ENCODE measurements at places on chromosomes 1 and 21. TPM values are rescaled to one million over a fixed set of nuclear protein-coding genes. Genes with fewer than 3 reads are reported as not detected.

GRCh38 chr1:154459080-154459479, 42.9 kb upstream of the TDRD10 start:
- no peak overlapping the region for H3K27ac ChIP-seq
- H3K4me3 ChIP-seq, result no peak overlapping the region
- H3K36me3 ChIP-seq, result no peaks in the 10 kb centered on the region
- peaks cover 8% of the 10 kb centered on the region for H3K4me1 ChIP-seq

DNA sequence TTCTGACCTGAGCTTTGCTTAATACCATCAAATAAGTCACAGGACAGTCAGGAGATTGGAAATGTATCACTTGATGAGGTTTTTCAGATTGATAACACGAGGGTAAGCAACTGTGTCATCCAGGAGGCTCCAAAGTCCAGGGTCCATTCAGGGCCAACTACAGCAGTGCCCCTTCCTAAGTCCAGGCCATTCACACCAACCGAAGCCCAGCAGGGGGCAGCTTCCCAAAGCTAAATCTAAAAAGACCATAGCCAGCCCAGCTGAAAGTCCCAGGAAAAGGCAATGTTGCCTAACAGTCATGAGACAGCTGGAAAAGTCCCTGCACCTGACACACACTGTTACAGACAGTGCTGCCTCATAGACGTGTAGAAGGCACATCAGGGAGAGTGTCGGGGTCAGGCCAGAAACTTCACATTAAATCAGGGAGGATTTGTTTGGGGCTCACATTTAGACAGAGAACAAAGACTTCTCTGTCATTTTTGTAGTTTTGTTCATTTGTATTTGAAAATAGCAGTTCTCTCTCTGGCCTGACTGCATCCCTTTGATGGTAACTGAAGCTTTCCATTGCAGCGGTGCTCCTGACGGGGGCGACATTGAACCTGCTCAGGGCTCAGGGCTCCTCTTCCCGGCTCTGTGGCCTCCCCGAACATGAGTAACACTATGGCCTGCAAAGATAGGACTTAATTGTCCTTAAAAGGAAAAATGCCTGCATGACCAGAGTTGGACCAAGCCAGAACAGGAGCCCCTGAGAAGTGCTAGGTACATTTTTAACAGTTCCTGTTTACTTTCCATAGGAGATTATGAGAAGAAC, 200.4 kb downstream of the NRIP1 start:
- peak; percentile 67 for DNase-seq
- H3K4me3 ChIP-seq, result no peak overlapping the region
- H3K27me3 ChIP-seq, result no peaks in the 10 kb centered on the region

DNA sequence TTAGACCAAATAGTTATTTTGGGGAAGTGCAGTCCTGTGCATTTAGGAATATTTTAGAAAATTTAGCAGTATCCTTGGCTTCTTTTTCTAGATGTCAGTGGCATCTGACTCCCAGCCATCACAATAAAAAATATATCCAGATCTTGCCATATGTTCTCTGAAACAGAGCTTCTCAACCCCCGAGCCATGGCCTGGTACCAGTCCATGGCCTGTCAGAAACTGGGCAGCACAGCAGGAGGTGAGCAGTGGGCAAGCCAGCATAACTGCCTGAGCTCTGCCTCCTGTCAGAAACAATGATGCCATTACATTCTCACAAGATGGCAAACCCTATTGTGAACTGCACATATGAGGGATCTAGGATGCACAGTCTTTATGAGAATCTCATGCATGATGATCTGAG, 480.0 kb downstream of the LRRIQ3 start:
- no peak for DNase-seq
- H3K27me3 ChIP-seq, result no peaks in the 10 kb centered on the region
- H3K4me1 ChIP-seq, result no peaks in the 10 kb centered on the region
- H3K36me3 ChIP-seq, result no peaks in the 10 kb centered on the region
- no peak overlapping the region for H3K4me3 ChIP-seq
- no peak overlapping the region for H3K27ac ChIP-seq

The LCE6A gene
- total RNA-seq, result not detected

DNA sequence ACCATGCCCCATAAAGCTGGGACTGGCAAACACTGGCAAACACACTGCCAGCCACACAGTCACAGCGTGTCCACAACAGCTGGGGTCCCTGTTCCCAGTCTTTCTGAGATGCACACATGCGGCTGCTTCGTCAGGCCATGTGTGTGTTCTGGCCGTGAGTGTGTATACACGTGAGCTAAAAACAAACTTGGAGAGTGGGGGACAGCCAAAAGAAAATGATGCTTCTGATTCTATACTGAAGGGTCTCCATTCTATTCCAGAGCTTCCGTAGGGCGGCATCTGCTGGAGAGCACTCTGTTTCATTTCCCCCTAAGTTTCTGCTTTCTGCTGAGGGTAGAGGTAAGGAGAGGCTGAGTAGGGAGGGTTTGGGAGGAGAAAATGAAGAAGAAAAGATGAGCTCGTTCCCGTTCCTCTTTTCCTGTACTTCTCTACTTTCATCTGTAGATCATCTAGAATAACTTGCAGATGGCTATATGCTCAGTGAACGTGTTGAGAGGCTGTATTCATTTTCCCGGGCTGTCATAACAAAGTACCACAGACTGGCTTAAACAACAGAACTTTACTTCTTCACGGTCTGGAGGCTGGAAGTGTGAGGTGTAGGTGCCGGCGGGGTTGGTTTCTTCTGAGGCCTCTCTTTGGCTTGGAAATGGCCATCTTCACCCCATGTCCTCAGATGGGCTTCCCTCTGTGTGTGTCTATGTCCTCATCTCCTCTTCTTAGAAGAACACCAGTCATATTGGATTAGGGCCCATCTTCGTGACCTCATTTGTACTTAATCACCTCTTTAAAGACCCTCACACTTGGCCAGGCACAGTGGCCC, 151.6 kb downstream of the TOMM20 start:
- no peaks in the 10 kb centered on the region for H3K36me3 ChIP-seq
- no peak overlapping the region for H3K4me3 ChIP-seq
- H3K27ac ChIP-seq, result peak overlapping the region; percentile 100
- peaks cover 64% of the 10 kb centered on the region for H3K4me1 ChIP-seq
